ENCODE measurements at places on chromosomes 5 and 9.

DNA sequence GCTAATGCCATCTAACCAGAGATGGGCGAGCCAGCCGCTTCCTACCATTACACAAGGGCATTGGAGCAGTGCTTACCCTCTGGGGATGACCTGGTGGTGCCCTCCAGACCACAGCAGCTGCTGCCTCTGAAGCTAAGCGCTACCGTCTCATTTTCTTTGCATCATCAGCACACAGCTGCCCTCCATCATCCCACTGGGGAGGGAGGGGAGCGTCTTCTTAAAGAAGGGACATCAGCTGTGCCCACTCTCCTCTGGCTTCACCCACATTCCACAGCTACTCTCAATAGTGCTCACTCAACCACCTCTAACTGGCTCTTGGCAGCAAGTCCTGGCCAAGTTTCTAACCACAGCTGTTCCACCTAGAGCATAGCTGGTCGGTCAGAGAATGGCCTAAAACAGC lies 503.4 kb downstream of the NFIB start:
- DNase-seq = no peak

DNA sequence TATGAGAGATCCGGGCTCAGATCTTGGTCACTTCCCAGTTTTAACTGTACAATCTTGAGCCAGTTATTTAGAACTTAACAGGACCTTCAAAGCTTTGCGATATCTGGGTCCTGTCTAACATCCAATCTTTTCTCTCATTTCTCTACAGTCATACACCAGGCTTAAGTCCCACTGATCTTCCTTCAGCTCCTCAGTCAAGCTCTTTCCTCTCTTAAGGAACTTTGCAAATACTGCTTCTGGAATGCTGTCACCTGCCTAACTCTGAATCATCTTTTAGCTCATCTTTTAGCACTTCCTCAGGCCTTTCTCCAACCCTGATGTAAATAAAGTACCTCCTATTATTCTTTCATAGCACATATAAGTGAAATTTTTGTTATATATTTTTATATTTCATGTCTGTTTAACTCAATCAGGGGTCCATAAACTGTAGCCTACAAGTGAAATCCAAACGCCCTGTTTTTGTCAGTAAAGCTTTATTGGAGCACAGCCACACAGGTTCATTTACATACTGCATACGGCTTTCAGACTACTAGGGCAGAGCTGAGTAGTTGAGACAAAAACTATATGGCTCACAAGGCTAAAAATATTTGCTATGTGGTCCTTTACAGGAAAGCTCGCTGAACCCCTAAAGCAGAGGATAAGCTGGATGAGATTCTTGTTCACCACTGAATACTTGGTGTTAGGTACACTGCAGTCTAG lies 63.5 kb downstream of the MEF2C start:
- no peak for DNase-seq

DNA sequence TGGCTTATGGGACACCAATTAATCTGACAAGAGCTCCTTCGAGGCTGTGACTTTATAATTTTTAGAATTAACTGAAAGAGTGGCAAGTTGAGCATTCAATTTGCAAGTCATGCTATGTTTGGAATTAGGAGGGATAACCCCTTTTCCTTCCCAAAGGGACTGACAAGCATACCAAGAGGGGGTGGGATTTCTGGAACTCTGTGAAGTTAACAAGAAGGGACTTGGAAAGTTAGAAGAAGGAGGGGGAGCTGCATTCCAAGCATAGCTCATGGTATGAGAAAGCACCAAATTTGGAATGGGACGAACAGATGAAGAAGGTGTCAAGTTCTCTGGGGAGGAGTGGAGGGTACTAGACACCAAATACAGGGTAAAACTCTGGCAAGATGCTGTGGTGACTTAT lies 8.9 kb upstream of the PALM2AKAP2 start:
- DNase-seq = no peak

DNA sequence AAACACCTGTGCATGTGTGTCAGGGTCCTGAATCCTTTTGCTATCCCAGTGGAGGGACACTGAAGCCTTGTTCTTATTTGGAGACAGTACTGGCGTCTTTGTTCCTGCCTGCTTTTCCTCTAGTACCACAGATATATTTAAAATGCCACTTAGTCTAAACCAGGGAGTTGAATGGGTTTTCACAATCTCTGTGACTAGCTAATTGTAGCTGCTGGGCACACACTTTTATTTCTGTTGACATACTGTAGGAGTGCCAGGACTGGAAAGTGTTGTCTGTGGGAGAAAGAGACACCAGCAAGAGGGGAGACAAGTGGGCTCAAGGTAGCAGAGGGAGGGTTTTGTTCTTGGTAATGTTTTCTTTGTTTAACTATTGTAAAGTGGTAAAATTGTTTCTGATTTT lies 174.0 kb upstream of the SV2C start:
- no peak for DNase-seq

- DNase-seq = no peak
Observed at GRCh38 chr5:14790220-14790619, 81.4 kb downstream of the ANKH start.

- no peak for DNase-seq
Observed at GRCh38 chr5:37742111-37742510, 97.7 kb downstream of the GDNF start.

- no peak for DNase-seq
Observed at GRCh38 chr5:77024490-77024889, 5.7 kb upstream of the AGGF1 start.

GRCh38 chr5:52814352-52815148 lies 26.8 kb downstream of the ITGA1 start:
- no peak for DNase-seq
